ENCODE measurements at places on chromosomes 11 and 22.

- DNase-seq, result no peak
Observed at GRCh38 chr11:18987454-18988231, 48.4 kb upstream of the MRGPRX1 start.

DNA sequence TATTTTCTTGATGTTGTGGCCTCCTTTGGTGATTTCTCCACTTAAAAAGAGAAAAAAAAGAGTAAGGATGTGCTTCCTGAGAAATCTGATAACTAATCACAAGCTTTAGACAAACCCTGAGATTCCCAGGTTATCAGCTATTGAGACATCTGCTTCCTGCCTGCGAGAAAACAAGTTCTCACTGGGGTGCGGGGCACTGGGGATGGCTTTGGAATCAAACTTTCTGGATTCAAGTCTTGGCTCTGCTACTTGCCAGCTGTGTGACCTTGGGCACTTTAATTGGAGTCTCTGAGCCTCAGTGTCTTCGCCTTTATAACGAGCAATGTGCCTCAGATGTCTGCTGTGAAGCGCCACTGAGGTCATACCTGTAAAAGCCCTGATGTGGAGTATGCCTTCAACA lies 152.5 kb upstream of the NAV2 start:
- DNase-seq, result no peak

GRCh38 chr11:8320076-8320475 lies 56.4 kb upstream of the LMO1 start:
- DNase-seq, result no peak

- no peak for DNase-seq
Observed at GRCh38 chr11:9251311-9251710, 13.8 kb downstream of the DENND5A start.

GRCh38 chr22:30694171-30694639 lies 469 bp upstream of the OSBP2 start:
- peak; percentile 2 for DNase-seq

DNA sequence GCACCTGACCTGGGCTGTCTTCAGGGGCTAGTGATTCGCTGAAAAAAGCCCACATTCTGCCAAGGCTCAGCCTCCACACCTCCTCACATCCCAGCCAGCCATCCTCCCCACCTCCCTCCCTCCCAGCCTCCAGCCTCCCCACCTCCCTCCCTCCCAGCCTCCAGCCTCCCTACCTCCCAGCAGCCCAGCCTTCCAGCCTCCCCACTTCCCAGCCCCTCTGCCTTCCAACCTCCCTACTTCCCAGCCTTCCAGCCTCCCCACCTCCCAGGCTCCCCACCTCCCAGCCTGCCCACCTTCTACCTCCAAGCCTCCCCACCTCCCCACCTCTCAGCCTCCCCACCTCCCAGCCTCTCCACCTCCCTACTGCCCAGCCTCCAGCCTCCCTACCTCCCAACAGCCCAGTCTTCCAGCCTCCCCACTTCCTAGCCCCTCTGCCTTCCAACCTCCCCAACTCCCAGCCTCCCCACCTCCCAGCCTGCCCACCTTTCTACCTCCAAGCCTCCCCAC lies 33.7 kb upstream of the TH start:
- no peak for DNase-seq

DNA sequence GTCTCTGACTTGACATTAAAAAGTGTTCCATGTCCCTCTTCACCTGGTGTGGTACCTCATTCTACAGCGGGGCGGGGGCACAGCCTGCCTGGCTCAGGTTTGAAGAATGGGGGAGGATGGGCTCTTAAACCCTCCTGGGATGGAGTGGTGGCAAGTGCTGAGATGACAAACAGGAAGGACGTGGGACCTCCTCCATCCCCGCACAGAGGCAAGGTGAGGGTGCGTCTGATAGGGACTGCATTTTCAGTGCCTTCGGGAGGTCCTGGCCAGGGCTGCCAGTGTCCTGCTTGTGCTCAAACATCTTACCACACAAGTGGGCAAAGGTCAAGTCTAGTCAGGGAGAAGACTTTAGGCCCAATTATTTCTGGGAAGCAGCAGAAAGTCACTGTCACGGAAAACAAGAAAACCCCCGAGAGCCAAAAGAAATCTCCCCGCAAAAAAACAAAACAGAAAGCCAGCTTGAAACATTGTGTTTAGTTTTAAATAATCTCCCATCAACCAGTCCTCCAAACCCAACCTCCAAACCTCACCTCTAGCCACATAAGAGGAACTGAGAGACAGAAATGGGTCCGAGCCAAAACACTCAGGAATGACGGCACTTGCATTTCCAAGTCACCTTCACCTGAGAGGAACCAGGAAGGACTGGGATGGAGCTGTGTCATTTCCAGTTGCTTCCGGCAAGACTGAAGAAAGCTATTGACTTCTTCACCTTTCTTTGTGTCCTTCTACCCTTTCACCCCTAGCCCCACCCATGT lies 966.5 kb downstream of the NTM start:
- DNase-seq, result no peak

GRCh38 chr11:103676413-103676812 lies 360.0 kb upstream of the DDI1 start:
- no peak for DNase-seq

DNA sequence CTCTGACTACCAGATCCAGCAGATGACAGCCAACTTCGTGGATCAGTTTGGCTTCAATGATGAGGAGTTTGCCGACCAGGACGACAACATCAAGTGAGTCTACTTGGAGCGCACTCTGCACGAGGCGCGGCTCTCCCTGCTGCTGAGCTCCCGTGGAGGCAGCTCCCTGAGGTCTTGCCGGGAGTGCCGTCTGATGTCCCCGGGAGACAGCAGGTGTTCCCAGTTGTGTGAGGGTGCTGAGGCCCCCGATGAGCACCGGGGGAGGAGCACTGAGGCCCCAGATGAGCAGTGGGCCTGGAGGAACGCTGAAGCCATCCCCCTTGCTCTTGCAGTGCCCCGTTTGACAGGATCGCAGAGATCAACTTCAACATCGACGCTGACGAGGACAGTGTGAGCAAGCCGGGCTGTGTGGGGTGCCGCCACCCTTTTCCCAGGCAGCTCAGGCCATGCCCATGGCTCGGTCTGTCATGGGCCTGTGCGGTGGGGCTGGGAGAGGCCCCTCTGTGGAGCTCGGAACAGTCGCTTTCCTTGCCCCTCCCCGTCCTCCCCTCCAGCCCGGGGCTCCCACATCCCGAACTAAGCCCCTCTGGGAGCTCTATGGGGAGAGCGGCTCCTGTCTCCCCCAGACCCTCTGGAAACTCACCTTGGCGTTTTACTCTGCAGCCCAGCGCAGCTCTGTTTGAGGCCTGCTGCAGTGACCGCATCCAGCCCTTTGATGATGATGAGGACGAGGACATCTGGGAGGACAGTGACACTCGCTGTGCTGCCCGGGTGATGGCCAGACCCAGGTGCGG lies 37.1 kb downstream of the SBF1 start:
- DNase-seq, result no peak

- DNase-seq, result no peak
Observed at GRCh38 chr11:45616802-45617549, 48.4 kb downstream of the CHST1 start.

DNA sequence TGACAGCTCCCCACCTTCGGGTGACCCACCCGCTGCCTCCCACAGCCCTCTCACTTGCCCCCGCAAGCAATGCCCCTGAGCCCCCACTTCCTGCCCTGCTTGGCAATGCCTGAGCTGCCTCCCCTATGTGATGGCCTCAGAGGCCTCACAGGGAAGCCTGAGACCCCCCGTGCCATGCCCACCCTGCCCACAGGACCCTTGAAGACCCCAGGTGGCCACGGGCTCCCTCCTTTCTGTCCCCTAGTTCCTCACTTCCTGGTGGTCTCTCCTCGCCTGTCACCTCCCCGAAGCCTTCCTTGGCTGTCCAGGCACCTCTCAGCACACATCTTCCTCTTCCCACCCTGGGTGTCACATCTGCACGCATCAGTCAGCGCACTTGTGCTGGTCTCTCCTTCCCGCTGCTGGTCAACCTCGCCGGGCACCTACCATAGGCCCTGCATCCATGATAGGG lies 90.5 kb downstream of the BRD1 start:
- DNase-seq, result no peak

GRCh38 chr11:33835143-33835878 lies 56.6 kb downstream of the LMO2 start:
- no peak for DNase-seq

- DNase-seq, result no peak
Observed at GRCh38 chr11:105696000-105696399, 86.1 kb downstream of the GRIA4 start.

DNA sequence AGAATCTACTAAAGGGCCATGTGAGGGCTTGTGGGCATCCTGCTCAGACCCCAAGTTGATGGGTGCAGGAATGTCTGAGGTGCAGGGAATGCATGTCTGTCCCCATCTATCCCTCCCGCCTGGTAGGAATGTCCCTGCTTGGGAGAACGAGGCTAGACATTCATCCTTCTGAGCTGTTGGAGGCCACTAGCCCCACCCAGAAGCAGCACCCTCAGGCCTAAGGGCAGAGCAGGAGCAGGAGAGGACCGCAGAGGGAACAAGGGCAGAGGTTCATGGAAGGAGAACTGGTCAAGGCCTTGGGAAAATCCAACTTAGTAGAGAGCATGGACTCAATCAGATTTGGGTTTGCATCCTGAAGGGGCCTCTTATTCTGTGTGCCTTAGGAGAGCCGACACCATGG lies 22.1 kb upstream of the LMO1 start:
- DNase-seq, result no peak

DNA sequence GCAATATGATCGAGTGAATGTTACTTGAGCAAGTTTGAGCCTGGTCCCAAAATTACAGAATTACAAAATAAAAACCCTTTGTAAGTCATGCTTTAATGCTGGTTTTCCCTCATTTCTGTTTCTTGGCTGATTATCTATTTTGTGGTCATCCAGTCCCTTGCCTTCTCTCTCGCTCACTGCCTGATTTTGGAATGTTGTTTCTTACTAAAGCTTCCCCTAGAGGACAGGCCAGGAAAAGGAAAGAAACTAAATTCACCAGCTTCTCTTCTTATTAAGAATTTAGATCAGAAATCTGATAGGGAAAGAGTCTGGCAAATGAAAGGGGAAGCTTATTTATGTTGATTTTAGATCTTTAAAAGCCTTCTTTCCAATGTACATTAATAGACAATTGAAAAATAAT lies 16.6 kb upstream of the BDNF start:
- DNase-seq, result no peak

GRCh38 chr22:30347255-30347892 lies 9.3 kb downstream of the SF3A1 start:
- DNase-seq, result no peak

DNA sequence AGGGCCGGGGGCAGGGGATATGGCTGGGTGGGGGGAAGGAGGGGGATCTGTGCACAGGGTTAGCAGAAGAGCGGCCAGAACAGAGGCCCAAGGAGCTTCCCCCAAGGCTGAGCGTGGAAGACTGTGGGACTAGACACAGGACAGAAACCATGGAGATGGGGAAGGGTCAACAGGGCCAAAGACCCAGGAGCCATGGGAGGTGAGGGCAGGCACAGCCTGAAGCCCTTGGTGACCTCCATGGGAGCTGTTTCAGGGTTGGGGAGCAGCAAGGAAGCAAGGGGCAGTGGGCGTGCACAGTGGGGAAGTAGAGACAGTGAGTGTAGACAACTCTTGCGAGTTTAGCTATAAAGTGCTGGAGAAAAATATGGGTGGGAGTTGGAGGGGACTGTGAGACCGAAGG lies 56.6 kb downstream of the WNT11 start:
- DNase-seq, result no peak

- peak; percentile 35 for DNase-seq
Observed at GRCh38 chr22:29072193-29072978, 449 bp upstream of the KREMEN1 start.

GRCh38 chr11:128776069-128776423 lies 82.2 kb downstream of the FLI1 start:
- DNase-seq, result no peak

DNA sequence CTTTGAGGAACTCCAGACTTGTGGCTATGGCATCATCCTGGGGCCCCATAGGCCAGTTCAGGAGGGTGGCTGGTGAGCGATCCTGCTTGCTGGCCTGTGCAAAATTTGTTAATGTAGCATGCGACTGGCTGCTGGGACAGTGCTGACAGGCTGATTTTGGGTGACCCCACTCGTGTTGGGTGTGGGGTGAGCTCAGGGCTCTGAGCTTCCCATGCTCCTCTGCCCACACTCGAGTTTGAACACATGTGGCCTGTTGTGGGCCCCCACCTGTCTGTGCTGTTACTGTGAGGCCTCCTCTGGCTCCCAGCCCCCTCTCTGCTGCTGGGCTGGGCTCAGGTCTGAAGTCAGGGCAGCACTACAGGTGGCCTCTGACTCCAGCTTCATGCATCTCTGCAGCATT lies 64.4 kb upstream of the MYEOV start:
- DNase-seq, result no peak

GRCh38 chr11:101915791-101916291 lies 481 bp downstream of the ANGPTL5 start:
- DNase-seq, result no peak

DNA sequence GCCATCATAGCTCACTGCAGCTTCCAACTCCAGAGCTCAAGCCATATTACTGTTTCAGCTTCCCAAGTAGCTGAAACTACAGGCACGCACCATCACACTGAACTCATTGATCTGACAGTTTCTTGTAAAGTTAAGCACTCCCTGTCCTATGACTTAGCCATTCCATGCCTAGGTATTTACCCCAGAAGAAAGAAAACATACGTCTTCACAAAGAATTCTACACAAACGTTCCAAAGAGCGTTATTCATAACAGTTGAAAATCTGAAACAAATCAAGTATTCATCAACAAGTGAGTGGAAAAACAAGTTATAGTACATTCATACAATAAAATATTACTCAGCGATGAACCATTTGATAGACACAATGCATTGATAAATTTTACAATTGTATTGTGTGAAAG lies 7.8 kb upstream of the NLRP10 start:
- DNase-seq, result no peak

- DNase-seq, result no peak
Observed at GRCh38 chr11:10303558-10304363, 1.1 kb upstream of the ADM start.

GRCh38 chr11:129770993-129771392 lies 44.7 kb upstream of the TMEM45B start:
- DNase-seq, result no peak

Data from thoracic aorta (tissue), 2 donors.